H9 (cell line): ENCODE measurements at places on chromosomes 16 and 17.
A peak's percentile ranks its signal among the peaks of the same experiment; 100 is the strongest.

DNA sequence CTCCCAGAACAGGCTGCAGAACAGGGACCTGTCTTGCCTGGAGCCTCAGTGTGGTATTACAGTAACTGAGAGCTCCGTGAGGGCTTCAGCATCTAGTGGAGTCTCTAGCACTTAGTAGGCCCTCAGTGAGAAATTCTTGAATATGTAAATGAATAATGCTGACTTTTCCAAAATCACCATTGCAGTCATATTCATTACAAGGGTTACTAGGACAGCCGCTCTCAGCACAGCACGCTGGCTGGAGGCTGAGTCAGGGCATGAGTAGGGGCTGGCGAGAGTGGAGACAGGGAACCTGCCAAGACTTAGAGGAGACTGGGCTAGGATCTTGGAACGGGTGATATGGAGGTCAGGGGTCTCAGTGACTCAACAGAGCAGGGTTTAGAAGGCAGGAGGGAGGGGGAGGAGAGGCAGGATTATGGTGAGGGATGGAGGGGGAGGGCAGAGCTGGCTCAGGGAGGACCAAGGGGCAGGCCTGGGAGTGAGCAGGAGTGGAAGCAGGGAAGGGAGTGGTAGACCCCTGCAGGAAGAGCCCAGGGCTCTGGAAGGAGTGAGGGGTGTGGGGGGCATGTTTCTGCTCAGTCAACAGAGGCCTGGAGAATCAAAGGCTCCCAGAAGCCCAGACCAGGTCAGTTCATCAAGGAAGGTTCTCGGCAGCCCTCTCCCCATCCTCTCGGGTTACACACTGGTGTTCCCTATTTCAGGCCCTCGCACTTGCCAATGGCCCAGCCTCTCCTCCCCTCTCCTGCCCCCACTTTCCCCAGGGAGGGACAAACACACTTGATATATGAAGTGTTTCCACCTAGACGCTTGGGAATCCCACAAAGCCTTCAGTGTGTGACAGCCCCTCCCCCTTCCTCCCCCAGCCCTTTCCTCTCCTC lies 42.3 kb downstream of the FZD2 start:
- DNase-seq = peak; percentile 59

GRCh38 chr17:72890711-72891110 lies 201.8 kb downstream of the SLC39A11 start:
- DNase-seq = no peak

DNA sequence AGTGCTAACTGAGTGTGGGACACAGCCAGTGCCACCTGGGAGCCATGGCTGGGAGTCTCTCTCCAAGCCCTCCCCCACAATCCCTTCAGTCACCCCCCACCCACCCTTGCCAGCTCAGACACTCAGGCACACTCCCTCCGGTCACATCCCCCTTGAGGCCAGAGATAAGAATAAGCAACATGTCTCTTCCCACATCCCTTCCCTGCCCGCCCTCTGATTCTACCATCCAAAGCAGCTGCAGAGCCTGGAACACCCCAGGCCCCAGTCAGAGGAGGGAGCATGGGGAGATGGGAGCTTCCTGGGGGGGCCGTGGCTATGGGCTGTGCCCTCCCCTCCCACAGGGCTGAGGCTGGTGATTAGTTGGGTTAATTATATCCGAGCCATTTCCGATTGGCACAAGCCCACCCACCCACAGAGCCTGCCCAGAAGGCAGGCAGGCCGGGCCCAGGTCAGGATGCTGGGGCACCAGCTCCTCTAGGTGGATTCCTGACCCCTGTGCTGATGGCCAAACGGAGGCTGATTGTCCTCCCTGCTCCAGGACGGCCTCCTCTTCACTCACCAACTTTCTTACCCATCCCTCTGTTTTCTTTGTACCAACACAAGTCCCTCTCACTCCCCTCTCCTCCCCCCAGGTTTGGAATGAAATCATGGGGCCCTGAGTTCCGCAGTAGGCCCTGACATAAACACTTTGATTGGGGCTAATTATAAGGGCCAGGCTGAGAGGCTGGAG lies 28.6 kb upstream of the MEIOC start:
- DNase-seq = no peak

DNA sequence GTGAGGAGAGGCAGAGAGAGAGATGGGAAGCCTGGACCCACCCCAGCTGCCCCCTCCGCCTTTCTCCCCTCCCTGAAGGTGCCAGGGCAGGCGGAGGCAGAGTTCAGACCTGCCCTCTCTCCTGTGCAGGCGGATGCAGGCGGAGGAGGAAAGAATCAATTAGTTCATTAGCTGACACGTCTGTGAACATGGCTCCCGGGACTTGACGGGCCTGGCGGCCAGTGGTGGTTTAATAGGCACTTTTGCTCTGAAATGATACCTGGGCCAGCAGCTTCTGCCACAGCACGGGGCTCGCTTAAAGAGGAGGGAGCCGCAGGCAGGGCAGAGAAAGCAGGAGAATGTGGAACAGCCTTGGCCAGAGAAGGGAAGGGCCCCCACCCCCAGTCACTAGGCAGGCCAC lies 98.1 kb downstream of the SDK2 start:
- DNase-seq = no peak

GRCh38 chr16:66489385-66489784 lies 60.5 kb downstream of the TK2 start:
- no peak for DNase-seq

DNA sequence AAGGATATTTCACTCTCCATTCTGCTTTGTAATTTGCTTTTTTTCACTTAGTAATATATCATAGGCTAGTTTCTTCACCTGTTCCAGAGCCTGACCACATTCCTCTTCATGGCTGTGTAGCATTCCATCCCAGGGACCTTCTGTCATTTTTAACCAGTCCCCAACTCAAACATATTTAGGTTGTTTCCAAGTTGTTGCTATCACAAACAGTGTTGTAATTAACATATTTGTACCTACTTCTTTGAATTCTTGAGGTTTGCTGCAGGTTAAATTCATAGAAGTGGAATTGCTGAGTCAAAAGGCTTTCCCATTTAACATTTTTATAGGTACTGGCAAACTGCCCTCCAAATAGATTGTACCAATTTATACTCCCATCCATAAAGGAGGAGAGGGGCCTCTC lies 65.1 kb upstream of the MED9 start:
- no peak for DNase-seq

GRCh38 chr16:31354394-31355291 lies at the start of gene ITGAX:
Gene ITGAX (plus strand): TSS chr16:31355176. CDS start chr16:31355255, 79 bp downstream.
- DNase-seq = peak; percentile 45

GRCh38 chr17:28319598-28319935 lies 567 bp downstream of the TMEM97 start:
- no peak for DNase-seq

- DNase-seq = peak; percentile 97
Observed at GRCh38 chr17:35433075-35433894, 985 bp upstream of the SLFN12 start.

DNA sequence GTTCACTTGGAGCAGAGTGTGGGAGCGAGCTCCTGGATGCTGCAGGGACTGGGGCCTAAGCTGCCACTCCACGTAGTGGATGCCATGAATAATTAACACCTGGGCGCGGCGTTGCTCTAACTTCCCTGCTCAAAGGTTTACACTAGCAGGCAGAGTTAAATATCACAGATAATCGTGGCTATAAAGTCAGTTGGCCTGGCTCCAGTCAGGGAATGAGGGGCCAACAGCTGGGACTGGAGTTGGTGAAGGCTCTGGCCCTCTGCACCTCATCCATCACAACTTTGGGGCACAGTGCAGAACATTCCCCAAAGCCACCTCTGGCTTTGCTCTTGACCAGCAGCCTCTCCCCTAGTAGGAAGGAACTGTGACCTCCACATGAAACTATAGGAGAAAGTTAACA lies 10.9 kb downstream of the HOXB4 start:
- no peak for DNase-seq

- DNase-seq = no peak
Observed at GRCh38 chr17:28950752-28951427, 428 bp downstream of the PHF12 start.

- DNase-seq = peak; percentile 65
Observed at GRCh38 chr17:36945959-36946725, 2.6 kb upstream of the AATF start.

- no peak for DNase-seq
Observed at GRCh38 chr17:81486199-81486810, 26.3 kb downstream of the ACTG1 start.

DNA sequence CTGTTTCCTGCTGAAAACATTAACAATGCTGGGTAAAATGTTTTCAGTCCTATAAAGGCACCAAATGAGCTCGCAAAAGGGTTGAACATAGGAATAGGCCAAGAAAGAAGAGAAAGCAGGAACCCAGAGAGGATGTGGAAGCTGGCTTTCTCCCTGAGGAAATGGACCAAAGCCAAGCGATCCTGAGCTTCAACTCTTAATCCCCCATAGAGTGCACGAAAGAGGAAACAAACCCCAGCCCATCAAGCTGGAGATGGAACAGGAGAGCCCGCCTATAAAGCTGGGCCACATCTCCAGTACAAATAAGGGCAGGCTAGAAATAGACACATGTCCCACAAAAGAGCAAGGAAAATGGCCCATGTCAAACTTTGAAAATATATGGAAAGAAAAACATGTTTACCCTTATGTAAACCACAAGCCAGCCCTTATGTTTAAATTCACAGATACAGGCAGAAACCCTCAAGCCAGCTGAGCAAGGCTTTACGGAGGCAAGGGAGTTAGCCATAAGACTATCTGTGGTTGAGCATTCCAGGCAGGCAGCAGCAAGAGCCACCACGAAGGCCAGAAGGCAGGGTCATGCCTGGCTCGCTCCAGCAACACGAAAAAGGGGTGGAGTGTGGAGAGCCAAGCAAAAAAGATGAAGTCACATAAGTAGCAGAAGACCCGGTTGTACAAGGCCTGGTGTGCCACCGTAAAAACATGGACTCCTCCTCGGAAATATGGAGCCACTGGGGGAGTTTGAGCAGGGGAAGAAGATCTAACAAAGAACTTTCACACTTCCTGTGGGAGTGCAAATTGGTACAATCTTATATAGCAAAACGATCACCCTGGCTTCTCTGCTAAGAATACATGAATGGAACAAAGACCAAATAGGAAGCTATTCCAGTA lies 27.8 kb downstream of the COPRS start:
- DNase-seq = no peak

- DNase-seq = no peak
Observed at GRCh38 chr16:52114379-52114778, 432.6 kb downstream of the TOX3 start.

DNA sequence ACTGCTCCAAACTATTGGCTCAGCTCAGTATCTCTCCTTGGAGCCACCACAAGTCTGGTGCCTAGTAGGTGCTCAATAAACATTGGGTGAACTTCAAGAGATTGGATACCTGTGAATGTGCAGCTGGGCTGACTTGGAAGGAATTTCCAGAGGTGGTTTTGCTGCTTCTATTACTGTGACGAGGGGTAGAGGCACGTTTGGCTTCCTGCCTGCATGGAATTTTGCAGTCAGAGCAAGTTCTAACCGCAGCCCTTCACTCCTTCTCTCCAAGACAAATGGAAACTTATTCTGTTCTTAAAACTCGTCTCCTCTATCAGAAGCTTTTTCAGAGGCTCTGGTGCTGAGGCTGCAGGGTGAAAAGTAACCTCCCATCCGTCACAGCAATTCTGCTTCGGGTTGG lies 342.5 kb downstream of the CPPED1 start:
- DNase-seq = no peak

- no peak for DNase-seq
Observed at GRCh38 chr17:65537343-65537844, 24.1 kb downstream of the AXIN2 start.

- DNase-seq = no peak
Observed at GRCh38 chr17:3809135-3809534, 8.1 kb upstream of the ITGAE start.

DNA sequence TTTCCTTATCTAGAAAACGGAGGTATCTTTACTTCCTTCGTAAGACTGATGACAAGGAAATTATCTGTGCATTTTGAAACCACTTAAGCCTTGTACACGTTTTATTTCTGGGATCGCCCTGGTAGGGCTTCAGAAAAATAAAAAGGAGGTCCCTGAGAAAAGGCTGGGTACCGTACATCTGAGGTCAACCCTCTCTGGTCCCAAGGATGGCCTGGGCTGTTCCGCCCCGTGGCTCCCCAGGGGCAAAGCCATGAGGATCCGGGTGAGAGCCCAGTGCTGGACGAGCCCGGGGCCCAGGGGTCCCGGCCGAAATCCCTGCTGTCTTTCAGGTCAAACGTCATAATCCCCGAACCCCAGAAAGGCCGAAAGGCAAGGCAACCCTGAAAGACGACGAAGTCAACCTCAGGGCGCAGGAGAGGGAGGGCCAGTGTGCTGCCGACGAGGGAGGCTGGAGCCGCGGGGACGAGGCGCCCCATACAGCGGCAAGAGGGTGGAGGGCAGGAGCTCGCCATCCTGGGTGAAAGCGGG lies 656 bp upstream of the FUS start:
- DNase-seq = no peak

- DNase-seq = peak; percentile 45
Observed at GRCh38 chr16:62034231-62035114, 1.8 kb downstream of the CDH8 start.

GRCh38 chr16:29700253-29700987 lies 21.4 kb downstream of the QPRT start:
- DNase-seq = peak; percentile 87

DNA sequence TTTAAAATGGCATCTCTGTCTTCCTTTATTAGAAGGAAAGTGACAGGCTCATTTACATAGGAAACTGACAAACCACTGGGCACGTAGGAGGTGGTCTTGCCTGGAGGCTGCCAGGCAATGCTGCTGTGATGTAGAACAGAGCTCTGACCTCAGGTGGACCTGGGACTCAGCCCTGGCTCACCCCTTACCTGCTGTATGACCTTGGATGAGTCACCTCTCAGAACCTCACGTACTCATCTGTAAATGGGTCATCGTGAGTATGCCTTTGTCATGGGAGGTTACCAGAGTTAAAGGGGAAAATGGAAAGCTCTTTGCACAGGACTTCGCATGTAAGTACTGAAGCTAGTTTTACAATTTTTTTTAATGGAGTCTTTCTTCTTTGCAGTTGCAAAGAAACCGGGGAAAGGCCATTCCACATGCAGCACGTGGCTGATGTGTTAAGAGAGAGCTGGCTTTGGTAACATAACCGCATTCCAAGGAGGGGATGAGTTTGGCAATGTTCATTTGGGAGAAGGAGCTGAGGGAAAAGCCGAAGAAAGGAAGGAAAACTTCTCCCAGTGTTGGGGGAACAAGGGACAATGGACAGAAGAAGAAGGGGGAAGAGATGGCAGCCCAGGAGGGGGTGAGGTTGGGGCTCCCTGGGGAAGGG lies 37.4 kb upstream of the LONP2 start:
- no peak for DNase-seq

- DNase-seq = no peak
Observed at GRCh38 chr16:83989300-83989699, 21.3 kb downstream of the NECAB2 start.

DNA sequence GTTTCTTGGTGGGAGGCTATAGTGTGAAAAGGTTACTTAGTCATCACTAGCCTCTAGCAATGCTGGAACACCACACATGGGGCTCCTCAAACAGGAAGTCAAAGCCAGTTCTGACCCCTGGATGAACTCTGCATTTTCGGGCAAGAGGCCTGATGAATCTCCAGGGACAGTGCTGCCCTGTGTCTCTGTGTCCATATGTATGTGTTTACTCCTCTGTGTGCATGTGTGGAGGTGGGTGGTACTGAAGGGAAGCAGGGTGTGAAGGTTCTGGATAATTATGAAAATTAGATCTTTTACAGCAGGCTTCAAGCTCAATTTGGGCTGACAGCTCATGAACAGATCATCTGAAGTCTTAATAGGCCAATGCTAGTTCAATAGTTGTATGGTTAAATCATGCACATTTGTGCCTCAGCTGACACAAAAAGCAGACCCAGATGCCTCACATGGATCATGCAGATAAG lies 133.6 kb downstream of the SNX11 start:
- DNase-seq = no peak
